T-cell (primary cell): ENCODE measurements at places on chromosomes 13 and 19.

DNA sequence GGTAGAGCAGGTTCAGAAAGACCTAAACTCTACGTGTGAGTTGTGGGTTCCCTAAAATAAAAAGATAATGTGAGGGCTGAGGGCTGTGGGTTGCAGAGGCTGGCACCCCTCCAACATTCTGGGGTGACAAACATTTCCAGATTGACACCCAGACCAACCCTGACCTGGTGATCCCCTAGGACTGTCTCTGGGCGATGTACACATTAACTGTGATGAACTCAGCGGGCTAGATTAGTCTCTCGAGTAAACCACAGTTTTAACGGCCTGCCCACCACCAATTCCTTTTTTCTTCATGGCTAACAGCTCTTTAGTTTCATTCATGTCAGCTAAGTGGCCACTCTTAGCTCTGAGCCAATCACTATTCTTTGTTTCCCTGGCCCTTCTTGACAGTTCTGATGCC is 24.8 kb downstream of the SIAH3 start:
- DNase-seq = no peak

DNA sequence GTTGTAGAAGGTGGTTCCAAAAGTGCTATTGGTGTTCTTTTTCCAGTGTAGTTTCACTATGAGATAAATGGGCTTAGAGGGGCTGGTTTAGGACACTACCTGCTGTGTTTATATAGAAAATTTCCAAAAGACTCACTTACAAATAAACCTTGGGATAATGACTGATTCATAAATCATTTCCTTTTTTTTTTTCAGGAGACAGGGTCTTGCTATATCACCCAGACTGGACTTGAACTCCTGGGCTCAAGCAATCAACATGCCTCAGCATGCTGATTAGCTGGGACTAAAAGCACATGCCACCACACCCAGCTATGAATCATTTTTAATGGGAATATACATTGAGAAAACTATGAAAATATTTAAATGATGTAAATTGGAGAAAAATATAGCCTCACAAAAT is 376.6 kb downstream of the PCDH9 start:
- no peak for DNase-seq

GRCh38 chr13:43303033-43303729 is 279.8 kb downstream of the DNAJC15 start:
- no peak for DNase-seq

GRCh38 chr13:93561576-93562225 is 335.1 kb downstream of the GPC6 start:
- DNase-seq = no peak

- DNase-seq = no peak
Observed at GRCh38 chr19:16378291-16378889, 53.8 kb downstream of the KLF2 start.

GRCh38 chr13:109784590-109785140 is 1.7 kb downstream of the IRS2 start:
- no peak for DNase-seq

GRCh38 chr13:100714478-100714877 is 39.9 kb upstream of the TMTC4 start:
- DNase-seq = no peak

DNA sequence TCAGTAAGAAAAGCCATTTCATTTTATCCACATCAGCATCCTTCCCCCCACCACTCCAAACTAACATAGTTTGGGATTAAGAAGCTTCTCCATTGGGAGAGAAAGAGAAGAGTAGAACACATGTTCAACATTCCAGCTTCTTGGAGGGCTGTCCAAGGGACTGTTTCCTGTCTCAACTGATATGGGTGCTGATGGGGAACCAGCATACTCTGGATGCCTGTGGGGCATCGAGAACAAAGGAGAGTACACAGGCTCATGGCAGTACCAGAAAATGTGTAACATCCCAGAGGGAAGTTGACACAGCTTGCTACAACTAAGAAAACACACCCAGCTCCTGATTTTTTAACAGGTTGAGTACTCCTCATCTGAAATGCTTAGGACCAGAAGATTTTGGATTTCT is 24.7 kb downstream of the SUCLA2 start:
- no peak for DNase-seq

- no peak for DNase-seq
Observed at GRCh38 chr19:33574824-33575223, 46.9 kb upstream of the CHST8 start.

DNA sequence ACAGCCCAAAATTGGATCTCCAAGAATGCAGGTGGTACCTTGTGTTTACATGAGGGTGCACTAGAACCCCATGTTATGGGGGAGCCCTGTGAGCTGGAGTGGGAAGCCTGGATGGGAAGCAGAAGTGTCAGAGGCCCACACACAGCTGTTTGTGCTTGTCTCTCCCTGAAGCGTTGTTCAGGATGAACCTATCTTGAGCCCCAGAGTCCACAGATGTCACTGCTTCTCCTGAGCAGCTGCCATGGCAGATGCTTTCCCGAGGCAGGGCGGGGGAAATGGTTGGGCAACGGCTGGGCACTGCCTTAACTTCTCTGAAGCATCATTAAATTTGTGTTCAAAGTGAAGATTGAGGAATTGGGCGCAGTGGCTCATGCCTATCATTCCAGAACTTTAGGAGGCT is 17.1 kb upstream of the CHST8 start:
- no peak for DNase-seq

DNA sequence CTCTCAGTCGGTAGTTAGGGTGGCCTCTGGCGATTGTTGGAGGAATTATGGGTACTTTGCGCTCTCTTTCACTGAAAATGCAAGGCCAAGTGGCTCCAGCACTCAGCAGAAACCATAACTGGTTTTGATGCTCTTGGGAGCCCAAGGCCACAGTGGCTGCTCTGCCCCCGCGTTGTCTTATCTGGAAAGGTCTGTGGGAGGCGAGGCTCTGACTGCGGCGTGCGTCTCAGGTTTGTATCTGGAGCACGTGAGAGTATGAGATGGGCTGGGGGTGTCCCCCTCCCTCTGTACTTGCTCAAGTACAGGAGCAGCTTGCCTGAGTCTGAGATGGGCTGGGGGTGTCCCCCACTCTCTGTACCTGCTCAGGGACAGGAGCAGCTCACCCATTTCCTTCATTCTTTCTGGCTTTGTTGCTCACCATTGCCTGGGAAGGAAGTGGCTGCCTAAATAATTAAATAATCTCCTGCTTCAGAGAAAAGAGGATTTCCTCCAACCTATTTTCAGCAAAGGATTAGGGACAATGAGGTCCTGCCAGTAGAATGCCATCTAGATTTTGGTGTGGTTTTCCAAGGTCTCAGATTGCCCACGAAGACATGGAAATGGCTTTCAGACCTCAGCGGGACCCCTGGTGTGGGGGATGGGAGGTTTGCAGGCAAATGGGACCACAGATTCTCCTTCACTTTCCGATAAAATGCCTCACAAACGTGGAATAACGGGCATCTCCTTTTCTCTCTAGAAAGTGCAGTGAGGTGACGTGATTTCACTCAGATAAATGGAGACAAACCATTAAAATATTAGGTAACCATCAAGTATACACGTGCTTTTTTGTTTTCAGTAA is 14.7 kb downstream of the ATP11A start:
- no peak for DNase-seq

DNA sequence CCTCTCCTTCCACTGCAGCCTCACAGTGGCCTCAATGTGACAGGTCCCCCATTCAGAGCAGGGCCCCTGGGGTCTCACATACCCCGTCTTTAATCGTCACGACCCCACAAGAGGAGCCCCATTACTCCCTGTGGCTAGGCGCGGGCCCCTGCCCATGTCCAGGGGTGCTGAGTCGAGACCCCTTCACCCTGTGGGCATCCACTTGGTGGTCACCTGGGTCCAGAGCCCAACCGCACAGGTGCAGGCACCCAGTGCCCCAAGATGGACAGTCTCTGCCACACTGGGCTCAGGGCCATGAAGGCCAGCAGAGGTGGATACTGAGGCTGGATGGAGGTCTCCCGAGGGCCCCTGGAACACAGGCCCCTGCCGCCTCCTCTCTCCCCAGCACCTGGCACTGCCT is 3.0 kb downstream of the TMEM259 start:
- no peak for DNase-seq

DNA sequence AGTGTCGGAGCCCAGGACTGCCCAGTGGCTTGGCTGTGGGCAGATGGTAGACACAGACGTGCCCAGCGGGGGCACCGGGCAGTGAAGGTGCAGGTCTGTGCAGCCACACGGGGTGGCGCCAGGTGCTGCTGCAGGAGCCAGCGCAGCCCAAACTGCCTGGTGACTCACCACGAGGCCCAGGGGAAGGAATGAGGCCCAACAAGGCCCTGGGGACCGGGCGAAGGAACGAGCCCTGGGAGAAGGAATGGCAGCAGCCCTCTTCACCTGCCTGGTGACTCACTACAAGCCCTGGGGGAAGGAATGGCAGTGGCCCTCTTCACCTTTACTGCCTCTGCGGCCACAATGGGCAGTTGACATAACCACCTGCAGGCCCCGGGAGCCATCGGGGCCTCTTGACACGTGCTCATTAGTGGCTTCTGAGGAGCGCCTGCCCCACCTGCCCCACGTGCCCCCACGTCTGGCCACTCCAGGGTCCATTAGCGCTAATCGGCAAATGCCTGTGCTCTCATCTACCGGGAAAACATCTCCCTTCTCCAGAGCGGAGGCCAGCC is 9.3 kb downstream of the MED16 start:
- DNase-seq = no peak

GRCh38 chr19:38684078-38684861 is 36.8 kb downstream of the ACTN4 start:
- peak; percentile 29 for DNase-seq

DNA sequence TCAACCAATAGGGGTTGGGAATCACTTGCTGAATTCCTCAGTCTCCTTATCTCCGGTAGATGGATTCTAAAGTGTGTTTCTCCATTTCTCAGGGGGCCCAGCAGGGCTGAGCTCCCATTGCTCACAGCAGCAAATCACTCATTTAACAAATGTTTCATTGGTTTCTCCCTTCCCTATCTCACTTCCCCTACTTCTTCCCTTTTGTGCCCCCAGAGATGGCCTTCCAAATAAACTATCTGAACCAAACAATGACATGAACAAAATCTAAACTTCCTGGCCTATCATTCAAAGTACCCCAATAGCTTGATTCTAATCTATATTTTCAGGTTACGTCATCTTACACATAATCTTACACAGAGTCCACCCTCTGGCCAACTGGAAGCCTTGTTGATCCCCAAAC is 60.4 kb downstream of the DLEU7 start:
- DNase-seq = no peak

- no peak for DNase-seq
Observed at GRCh38 chr13:100542826-100543156, 45.8 kb downstream of the GGACT start.

GRCh38 chr13:53220038-53220437 is 191.4 kb downstream of the OLFM4 start:
- DNase-seq = no peak

DNA sequence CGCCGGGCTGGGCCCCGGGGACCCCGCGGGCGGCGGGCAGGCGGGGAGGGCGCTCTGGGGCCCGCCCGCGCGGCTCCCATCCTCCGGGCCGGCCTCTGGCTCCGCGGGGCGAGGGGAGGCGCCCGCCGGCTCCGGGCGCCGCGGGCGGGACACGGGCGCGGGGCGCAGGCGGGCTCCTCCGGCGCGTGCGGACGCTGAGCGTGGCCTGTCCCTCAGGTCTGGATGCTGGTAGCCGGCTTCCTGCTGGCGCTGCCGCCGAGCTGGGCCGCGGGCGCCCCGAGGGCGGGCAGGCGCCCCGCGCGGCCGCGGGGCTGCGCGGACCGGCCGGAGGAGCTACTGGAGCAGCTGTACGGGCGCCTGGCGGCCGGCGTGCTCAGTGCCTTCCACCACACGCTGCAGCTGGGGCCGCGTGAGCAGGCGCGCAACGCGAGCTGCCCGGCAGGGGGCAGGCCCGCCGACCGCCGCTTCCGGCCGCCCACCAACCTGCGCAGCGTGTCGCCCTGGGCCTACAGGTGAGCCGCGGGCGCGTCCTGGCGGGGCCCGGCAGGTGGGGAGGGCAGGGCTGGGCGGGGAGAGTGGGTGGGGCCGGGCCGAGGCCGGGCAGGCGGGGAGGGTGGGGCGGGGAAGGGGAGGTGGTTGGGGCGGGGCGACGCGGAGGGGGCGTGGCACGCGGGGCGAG is 420 bp downstream of the IL17D start:
- peak; percentile 57 for DNase-seq

- peak; percentile 71 for DNase-seq
Observed at GRCh38 chr19:35495107-35496064, 5.1 kb upstream of the KRTDAP start.

DNA sequence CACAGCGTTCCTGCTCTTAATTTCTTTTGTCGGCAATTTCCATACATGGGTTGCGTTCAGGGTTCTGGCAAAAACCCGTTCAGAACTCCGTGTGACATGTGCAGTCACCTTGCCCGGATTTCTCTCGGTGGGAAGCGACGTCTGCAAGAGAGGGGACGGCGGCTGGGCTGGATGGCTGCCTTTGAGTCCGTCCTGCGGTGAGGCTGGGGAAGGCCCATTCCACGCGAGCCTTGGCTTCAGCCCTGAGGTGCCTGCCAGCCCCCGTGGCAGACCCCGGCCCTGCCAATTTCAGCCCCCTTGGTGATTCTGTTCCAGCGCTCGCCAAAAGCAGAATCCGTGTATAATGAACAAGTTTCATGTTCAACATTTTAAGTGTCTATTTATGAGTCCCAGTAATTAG is 72.6 kb upstream of the TSHZ3 start:
- DNase-seq = no peak

DNA sequence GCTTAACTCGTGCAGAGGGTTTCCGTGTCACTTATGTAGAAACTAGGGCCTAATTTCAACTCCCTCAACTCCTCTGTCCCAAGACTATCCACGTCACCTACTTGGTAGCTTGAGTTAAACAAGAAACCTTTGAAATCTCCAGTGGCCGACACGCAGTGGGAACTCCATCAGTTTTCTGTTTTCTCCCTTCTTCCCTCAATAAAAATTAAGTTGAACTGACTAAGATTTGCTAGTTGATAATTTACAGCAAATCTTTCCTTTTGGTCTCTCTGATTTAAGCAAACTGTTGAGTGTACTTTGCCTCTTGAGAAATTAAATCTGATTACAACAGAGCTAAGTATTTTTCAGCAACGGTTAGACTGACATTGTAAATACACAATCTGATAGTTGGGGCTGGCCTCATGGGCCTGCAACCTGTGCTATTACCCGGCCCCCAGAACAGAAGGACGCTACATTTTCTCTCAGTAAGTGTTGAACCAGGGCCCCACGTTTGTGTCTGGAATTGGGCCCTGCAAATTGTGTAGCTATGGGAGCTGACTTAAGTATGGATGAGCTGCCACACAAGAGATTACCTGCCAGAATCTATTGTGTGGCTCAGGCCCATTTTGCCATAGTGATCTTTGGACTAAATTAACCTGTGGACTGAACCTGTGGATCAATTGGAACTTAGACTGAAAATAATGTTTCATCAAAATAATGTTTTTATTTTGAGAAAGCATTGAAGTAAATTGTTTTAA is 708 bp upstream of the ESD start:
- no peak for DNase-seq

DNA sequence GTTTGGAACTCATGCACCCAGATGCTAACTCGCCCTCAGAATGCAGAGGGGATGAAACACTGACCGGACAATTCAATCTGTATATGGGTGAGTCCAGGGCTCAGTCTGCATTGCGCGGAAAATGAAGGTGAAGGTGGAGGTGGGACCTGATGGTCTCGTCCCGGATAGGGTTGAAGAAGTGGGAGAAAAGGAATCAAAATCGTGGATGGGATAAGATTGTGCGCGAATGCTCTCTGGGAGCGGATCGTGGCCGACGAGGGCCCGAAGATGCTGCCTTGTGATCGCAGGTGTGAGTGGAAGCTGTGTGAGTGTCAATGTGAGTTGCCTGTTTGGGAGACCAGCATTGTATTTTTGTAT is 594 bp upstream of the ZNF850 start:
- no peak for DNase-seq
